ENCODE measurements at places on chromosomes 3 and 15.

DNA sequence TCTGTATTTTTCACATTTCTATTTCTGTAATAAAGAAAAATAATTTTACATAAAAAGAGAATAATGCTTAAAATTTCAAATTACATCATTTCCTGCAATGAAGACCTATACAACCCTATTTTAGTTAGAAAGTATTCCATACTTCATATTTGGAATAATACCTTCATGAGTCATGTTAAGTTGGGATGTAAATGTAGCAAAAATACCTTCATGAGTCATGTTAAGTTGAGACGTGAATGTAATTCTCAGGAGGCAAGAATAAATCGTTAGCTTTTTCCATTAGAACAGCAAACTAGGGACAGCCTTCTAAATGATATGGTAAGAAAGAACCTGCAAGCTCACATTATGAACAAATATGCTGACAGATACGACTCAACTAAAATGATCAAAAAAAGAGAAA lies 91.9 kb downstream of the NAALADL2 start:
- no peak for DNase-seq
- no peak overlapping the region for H3K27ac ChIP-seq
- H3K36me3 ChIP-seq, result no peaks in the 10 kb centered on the region
- H3K4me3 ChIP-seq, result no peak overlapping the region

- H3K4me1 ChIP-seq, result no peaks in the 10 kb centered on the region
- no peaks in the 10 kb centered on the region for H3K36me3 ChIP-seq
- no peak for DNase-seq
- no peak overlapping the region for H3K27ac ChIP-seq
- H3K27me3 ChIP-seq, result no peaks in the 10 kb centered on the region
- H3K4me3 ChIP-seq, result no peak overlapping the region
These were observed 42.1 kb downstream of the VGLL3 start for GRCh38 chr3:86948822-86949221.

- DNase-seq, result peak; percentile 68
- peak overlapping the region; percentile 26 for H3K27ac ChIP-seq
- no peaks in the 10 kb centered on the region for H3K27me3 ChIP-seq
- no peaks in the 10 kb centered on the region for H3K36me3 ChIP-seq
These were observed 1.3 kb downstream of the DNAH1 start for GRCh38 chr3:52317208-52318000.

DNA sequence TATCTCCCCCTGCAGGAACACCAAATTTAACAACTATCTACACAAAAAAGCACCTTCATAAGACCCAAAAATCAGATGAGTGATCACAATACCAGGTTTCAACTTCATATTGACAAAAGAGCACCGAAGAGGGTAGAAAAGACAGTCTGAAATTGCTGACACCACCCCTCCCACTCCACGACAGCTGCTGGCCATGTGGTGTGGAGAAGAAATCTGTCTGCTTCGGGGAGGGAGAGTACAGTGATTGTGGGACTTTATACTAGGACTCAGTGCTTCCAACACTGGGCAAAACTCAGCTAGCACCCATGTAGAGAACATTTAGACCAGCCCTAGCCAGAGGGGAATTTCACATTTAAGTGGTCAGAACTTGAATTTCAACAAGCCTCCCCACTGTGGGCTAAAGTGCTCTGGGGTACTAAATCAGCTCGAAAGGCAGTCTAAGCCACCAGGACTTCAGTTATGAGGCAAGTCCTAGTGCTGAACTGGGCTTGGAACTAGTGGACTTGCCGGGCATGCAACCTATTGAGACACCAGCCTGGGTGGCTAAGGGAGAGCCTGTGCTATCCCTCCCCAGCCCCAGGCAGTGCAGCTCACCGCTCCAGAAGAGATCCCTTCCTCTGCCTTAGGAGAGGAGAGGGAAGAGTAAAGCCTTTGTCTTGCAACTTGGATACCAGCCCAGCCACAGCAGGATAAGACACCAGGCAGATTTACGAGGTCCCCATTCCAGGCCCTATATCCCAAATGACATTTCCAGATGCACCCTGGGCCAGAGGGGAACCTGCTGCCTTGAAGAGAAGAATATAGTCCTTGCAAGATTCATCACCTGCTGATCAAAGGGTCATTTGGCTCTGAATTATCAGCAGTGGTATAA lies 44.6 kb upstream of the POU1F1 start:
- H3K36me3 ChIP-seq, result no peaks in the 10 kb centered on the region
- no peaks in the 10 kb centered on the region for H3K27me3 ChIP-seq
- no peak overlapping the region for H3K4me3 ChIP-seq
- no peak for DNase-seq
- H3K27ac ChIP-seq, result no peak overlapping the region

- no peaks in the 10 kb centered on the region for H3K27me3 ChIP-seq
- H3K36me3 ChIP-seq, result no peaks in the 10 kb centered on the region
- no peak overlapping the region for H3K4me3 ChIP-seq
- DNase-seq, result no peak
These were observed 938.3 kb upstream of the ALCAM start for GRCh38 chr3:104428337-104428925.

Data from T-cell (primary cell).